ENCODE measurements at places on chromosomes 7 and 10.

- DNase-seq = no peak
Observed at GRCh38 chr7:20503278-20503950, 112.1 kb upstream of the ABCB5 start.

- DNase-seq = no peak
Observed at GRCh38 chr10:97270523-97271154, 21.8 kb downstream of the ARHGAP19 start.

DNA sequence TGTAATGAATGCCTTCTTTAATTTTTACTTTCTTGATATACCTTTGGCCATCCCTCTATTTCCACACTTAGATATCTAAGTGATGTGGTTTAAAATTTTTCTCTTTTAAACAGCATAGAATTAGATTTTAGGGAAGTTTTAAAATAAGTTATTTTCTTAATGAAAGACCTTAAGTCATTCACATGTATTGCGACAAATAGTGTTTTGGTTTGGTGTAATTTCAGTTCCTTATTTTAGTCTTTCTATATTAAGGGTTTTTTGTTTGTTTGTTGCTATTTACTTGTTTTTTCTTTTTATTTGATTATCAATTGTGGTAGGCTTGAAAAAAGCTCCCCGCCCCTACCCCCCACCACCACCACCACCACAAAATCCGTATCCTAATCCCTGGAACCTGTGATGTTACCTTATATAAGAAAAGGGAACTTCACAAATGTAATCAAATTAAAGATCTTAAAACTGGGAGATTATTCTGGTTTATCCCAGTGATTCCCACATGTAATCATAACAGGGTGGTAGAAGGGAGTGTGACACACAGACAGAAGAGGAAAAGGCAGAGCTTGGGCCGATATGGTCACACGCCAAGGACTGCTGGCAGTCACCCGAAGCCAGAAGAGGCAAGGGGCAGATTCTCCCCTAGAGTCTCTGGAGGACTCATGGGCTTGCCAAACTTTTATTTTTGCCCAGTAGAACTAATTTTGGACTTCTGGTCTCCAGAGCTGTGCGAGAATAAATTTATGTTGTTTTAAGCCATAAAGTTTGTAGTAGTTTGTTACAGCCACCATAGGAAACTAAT is 149.7 kb downstream of the NPSR1 start:
- no peak for DNase-seq

DNA sequence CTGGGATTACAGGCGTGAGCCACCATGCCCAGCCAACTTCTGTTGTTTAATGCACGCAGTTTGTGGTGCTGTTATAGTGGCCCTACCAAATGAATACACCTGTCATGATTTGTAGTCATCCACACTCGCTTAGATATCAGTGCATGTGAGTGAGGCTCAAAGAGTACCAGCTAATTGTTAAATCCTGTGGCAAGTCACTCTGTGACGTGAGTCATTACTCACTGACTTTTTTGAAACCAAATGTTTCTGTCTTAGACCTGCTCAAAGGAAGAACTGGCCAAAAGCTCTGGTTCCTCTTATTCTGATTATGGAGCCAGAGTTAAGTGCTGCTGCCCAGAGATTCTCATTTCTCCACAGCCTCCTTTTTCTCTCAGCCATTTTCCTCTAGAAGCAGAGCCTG is 109.4 kb downstream of the PRKAG2 start:
- DNase-seq = no peak

DNA sequence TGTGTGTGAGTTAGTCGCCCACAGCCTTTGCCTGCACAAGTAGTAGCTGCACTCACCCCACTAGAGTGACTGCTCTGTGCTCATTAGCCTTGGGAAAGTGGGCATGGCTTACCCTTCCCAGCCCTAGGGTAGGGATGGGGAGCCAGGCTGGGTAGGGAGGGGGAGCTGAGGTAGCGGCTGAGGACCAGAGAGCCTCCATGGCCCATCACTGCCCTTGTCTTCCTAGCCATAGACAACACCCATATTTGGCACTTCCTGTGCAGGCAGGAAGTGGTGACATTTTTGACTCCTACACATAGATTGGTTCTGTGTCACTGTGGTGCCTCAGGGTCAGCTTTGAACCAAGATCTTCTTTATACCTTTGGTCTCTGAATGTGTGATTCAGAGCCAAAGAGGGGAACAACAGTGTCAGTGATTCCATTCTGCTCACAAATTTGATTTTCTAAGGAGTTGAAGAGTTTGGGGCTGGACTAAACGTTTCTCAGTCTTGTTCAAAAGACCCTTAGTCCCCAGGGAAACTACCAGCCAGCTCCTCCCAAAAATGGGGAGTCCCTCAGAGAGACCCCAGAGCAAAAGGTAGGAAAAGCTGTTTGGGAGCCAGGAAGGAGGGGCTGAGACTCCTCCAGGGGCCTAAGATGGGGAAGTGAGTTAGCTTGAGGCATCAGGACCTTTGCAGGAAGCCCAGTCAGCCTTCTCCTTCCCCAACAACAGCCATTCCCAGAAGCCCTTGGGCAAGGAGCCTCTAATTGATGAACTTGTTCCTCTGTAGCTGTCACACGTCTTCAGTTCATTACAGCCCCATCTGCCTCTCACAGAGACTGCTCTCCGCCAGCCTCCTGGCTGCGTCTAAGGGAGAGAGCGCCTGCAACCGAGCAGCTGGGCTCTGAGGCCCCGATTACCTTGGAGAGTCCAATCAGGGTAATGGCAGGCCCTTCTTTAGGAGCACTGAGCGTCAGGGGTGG is 135.0 kb downstream of the CDH23 start:
- no peak for DNase-seq

DNA sequence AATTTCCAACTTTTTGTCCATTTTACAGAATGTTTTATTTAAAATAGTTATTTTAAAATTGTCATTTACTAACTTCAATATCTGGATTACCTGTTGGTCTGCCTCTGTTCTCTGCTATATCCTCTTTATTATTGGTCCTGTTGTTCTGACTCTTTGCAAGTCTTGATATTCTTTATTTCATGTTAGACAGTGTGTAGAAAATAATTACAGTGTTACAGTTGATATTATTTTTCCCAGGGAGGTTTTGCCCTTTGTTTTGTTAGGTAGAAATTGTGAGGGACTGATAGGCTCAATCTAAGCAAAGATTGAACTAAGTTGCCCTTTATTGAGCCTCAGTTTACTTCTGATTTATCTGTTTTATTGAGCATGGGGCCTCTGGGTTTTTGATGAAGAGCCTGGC is 49.4 kb upstream of the CADPS2 start:
- no peak for DNase-seq

GRCh38 chr7:148959726-148960125 is 68.6 kb downstream of the PDIA4 start:
- no peak for DNase-seq

- DNase-seq = no peak
Observed at GRCh38 chr10:7192831-7193361, 217.9 kb downstream of the SFMBT2 start.

DNA sequence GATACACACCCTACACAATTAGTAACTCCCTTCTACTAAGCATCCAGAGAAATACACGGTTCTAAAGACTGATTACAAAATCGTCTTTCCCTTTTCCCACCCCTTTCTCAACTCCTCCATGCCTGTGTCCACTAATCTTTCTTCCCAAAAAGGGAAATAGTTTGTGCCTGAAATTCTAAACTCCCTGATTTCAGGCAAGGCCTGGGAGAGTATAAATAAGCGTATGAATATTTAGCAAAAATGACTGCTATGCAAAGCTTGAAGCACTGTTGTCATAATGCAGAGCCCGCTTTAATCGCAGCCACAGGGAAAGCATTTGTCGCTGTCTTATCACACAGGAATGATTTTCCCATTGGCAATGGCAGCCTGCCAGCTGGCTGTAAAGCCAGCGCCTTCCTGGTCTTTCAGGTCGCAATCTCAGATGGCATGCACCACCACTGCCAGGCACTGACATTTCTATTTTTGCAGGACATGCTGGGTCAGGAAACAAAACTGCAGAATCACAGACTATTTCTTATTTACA is 142.9 kb upstream of the PCGF5 start:
- DNase-seq = no peak

- DNase-seq = no peak
Observed at GRCh38 chr7:95531605-95532219, 46.0 kb downstream of the ASB4 start.

- no peak for DNase-seq
Observed at GRCh38 chr7:94633014-94633341, 23.0 kb downstream of the SGCE start.

- no peak for DNase-seq
Observed at GRCh38 chr7:155181768-155182167, 111.6 kb downstream of the HTR5A start.

DNA sequence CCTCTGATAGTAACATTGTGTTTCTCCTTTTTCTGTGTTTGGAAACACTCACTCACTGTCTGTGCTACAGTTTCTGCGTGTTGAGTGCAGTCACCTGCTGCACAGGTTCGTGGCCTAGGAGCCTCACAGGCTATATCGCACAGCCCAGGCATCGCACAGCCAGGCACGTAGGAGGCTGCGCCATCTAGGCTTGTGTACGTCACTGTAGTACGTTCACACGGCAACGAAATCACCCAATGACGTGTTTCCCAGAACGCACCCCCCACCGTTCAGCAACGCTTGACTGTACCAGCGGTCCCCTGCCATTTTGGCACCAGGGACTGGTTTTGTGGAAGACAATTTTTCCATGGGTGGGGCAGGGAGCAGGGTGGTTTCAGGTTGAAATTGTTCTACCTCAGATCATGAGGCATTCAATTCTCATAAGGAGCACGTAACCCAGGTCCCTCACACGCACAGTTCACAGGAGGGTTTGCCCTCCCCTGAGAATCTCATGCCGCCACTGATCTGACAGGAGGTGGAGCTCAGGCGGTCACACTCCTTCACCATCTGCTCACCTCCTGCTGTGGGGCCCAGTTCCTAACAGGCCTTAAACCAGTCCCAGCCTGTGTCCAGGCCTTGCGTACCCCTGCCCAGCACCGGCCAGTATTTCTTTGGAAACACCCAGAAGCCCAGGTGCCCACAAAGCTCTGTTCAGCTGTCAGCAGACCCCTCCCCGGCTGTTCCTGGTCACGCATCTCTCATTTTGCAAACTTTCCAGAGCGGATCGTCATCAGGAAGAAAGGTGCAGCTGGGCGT is 23.2 kb upstream of the PRKAR1B start:
- DNase-seq = no peak

- no peak for DNase-seq
Observed at GRCh38 chr10:59698326-59698725, 11.3 kb downstream of the SLC16A9 start.

GRCh38 chr10:111875725-111876124 is 307.8 kb downstream of the GPAM start:
- no peak for DNase-seq

DNA sequence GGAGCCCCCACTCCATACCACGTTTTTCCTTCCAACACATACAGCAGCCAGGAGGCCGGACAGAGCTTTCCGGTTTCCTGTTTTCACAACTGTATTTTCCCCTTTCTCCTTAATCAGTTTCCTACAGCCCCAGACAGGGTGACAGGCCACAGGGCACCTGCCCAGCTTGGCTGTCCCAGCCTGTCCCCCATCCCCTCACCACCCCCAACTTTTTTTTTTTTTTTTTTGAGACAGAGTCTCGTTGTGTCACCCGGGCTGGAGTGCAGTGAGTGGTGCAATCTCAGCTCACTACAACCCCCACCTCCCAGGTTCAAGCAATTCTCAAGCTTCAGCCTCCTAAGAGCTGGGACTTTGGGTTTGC is 10.3 kb upstream of the HSPB1 start:
- DNase-seq = no peak

DNA sequence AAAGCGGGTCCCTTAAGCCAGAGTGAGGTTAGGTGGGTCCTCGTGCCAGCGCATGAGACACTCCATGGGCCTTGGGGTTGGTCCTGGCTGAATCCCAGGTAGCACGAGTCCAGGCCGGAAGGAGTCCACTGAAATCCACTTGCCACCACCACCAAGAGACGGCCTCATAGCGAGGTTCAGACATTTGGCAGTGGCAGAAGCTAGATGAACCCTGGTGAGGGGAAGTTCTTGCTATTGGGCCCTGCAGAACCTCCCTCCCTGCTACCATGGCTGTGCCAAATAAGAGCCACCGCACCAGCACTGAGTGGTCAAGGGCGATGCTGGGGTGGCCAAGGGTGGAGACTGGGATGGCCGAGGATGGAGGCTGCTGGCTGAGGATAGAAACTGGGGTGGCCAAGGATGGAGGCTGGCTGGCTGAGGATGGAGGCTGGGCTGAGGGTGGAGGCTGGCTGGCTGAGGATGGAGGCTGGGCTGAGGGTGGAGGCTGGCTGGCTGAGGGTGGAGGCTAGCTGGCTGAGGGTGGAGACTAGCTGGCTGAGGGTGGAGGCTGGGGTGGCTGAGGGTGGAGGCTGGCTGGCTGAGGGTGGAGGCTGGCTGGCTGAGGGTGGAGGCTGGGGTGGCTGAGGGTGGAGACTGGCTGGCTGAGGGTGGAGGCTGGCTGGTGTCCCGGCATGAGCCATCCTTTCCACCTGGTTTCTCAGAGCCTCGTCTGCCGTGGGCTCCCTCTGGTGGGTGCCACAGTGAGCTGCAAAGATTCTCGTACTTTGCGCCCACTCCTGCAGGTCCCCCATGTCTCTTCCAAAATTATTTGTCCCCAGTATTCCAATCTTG is 88.2 kb downstream of the ELFN1 start:
- DNase-seq = no peak

- no peak for DNase-seq
Observed at GRCh38 chr7:70679661-70680060, 452.3 kb upstream of the GALNT17 start.

DNA sequence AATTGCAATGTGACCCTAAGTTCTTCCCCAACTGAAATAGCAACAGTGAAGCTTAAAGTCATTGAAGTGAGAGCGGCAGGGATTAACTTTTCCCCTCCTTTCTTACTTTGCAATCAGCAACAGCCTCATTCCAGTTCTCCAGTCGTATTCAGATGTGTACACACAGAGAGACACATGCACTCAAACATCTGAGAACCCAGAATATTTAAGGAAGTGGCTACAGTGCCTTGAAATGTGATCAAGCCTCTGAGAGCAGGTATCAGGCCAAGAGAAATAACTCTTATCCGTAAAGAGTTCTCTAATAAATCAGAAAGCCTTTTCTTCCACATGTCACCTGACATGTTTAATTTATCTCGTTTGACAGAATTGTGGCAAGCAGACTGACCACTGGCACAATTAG is 388.9 kb upstream of the NPVF start:
- no peak for DNase-seq

- no peak for DNase-seq
Observed at GRCh38 chr10:97213431-97213830, 27.7 kb upstream of the SLIT1 start.

GRCh38 chr10:59678884-59679301 is 30.8 kb downstream of the SLC16A9 start:
- no peak for DNase-seq

GRCh38 chr7:10723832-10724231 is 249.8 kb upstream of the PHF14 start:
- DNase-seq = no peak

GRCh38 chr7:137846549-137846826 is 286 bp downstream of the DGKI start:
- no peak for DNase-seq

DNA sequence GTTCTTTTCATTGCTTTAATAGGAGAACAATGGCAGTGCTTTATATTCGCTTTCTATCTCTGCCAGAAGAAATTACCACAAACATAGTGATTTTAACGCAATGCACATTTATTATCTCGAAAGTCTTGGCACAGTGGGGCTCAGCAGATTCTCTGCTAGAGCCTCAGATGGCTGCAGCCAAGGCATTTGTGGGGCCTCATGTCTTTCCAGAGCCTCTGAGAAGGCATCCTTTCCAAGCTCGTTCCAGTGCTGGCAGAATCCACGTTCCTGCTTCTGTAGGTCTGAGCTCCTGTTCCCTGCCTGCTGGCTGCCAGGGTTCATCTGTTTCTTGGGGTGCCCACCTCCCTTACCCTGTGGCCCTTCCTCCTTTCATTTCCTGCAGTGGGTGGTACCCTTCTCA is 60.2 kb downstream of the LRRC18 start:
- no peak for DNase-seq

Measured in AG09319 (cell line).